ENCODE measurements at places on chromosomes 2 and 18.

DNA sequence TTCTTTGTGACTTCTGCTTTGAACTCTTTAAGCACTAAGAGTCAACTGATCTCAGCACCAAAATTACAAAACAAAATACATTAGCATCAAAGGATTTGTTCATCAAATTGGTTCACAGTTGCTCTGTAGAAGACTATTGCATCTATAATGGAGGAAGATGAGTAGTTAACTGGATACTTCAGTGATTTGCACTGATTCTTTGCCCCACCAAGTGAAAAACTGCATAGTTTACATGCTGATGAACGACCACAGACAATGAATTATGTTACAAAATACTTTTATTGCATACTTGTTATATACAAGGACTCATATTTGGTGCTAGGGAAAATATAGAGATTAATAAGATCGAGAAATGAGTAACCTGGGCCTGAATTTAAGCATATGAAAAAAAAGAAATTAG lies 107.2 kb downstream of the SCG2 start:
- DNase-seq, result no peak

DNA sequence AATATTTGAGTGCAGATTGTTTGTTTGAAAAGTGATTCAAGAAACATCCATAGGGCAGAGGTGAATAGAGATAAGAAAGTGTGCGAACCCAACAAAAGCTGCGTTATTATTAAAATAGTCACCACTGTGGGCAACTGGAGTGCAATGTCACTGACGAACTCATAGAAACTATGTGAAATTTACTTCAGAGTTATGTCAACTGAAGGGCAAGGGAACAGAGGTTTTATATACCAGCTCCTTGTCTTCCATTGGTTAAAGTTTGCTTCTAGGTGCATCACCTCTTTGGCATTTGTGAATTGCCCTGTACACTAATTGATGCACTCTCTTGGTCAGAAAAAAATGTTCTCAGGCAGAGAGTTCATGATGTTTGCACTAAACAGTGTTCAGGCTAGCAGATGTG lies 110.5 kb upstream of the NYAP2 start:
- DNase-seq, result no peak

- DNase-seq, result no peak
Observed at GRCh38 chr2:225156853-225157451, 114.7 kb upstream of the DOCK10 start.

DNA sequence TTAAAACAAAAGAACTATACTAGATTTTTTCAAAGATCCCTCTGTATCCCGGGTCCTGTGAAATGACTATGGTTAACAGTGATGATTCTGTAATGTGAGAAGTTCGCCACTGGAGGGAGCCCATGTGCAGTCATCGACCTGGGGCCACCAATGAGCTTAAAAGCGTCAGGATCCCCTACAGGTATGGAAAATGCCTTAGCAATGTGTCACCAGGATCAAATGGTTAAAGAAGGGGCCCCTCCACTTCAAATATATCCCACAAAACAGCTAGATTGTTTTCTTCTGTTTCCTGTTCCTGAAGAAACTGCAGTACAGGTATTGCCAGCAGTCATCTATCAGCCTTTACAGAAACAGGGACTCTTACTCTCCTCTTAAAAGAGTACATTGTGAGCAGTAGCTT lies 15.3 kb downstream of the CHRNA1 start:
- peak; percentile 56 for DNase-seq

- no peak for DNase-seq
Observed at GRCh38 chr2:26913606-26913998, 56.8 kb upstream of the MAPRE3 start.

GRCh38 chr18:10011061-10011460 lies 97.2 kb downstream of the VAPA start:
- DNase-seq, result no peak

DNA sequence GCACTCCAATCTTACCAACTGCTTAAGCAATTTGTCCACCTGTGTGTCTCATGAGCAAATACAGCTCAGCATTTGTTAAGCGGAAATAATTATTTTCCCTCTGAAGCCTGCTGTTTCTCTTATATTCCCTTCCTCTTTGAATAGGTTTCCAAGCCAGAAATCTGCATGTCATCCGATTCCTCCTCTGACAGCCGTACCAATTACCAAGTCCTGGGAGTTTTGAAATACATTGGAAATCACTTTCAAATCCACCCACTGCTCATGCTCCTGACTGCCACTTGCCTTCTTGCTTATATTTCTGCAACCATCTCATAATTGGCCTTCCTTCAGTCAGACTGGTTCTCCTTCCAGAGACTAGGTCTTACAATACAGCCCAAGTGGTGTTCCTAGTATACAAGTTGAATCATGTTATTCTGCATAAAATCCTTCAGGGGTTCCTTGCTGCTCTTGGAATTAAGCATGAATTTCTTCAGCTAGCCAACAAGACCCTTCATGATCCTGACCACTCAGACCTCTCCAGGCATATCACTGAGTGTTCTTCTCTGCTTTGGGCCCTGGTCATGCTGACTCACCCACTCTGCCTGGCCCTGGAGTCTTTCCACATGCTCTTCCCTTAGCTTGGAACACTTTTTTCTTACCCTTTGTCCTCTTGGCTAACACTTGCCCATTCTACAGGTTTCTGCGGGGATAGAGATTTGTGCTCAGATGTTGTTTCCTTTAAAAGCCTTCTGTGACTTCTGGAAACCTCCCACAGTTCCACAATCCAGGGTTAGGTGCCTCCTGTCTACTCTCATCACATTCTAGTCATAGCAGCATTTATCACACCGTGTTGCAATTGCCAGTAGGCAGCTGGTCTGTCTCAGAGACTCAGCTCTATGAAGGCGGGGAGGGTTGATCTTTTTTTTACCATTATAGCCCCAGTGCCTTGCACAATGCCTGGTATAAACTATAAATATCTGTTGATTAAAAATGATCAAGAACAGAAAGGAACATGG lies 157.6 kb downstream of the ARL6IP6 start:
- no peak for DNase-seq

GRCh38 chr18:58109256-58109655 lies 65.2 kb downstream of the NEDD4L start:
- no peak for DNase-seq

DNA sequence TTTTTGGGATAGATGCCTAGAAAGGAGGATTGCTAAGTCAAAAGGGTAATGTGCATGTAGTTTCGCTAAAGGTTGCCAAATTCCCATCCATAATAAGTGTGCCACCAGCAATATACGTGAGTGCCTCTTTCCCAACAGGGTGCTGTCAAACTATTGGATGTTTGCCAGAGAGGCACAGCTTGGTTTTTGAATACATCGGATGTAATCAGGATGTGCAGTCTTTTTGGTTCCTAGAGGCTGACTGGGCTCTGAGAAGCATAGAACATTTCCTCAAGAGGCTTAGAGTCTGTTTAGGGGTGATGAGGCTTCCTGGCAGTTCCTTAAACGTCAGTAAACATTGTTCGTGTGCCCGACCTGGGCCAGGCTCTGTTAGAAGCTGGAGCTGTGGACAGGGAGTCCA lies 28.0 kb downstream of the AGAP1 start:
- no peak for DNase-seq

DNA sequence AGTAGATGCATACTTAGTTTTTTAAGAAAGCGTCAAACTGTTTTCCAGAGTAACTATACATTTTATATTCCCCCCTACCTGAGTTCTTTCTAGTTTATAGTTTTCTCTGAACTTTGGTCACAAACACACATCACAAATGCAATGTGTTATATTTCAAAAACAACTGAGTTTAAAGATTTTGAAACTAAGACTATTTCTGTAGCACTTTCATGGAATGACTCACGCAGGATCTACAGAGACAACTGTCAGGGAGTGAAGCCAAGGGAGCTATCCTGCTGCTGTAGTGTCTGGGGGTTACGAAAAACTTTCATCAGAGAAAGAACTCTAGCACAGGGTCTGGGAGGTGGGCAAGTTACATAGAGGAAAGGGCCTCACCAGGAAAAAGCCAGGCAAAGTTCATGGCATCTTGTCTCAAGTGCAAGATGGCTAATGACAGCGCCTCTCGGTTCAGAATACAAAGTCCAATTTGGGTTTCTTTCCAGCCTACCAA lies 66.8 kb downstream of the UXS1 start:
- DNase-seq, result no peak

- no peak for DNase-seq
Observed at GRCh38 chr2:110759411-110759810, 27.0 kb downstream of the ACOXL start.

DNA sequence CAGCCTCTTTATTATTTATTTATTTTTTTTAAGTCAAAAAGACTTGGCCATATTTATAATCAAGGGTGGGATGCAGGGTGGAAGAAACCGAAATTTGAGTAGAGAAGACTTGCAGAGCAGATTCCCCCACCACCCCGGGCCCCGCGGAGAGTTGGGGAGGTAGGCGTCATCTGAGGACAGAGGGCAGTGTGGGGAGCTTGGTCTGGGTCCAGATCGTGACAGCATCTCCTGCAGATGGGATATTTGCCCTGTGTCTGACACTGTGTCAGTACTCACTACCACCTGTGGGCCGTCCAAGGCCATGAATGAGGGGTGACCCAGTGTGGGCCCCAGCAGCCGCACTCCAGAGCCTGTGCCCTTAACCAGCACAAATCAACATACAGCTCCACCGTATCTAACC lies 10.5 kb upstream of the PRELID3A start:
- no peak for DNase-seq

- DNase-seq, result no peak
Observed at GRCh38 chr2:177422271-177422670, 29.7 kb downstream of the AGPS start.

Measured in effector CD8-positive, alpha-beta T cell (primary cell).